ENCODE measurements at places on chromosomes 12 and 14. TPM values are rescaled to one million over a fixed set of nuclear protein-coding genes. Genes with fewer than 3 reads are reported as not detected.

Gene APAF1
- total RNA-seq, result 4.1 TPM

Gene CLEC1B
- total RNA-seq, result not detected

Gene RIPK3
- total RNA-seq, result 10.5 TPM

Gene SAMD15
- 0.88 TPM for total RNA-seq

Gene ASPG
- total RNA-seq, result 59.2 TPM

GRCh38 chr12:121917950-121918678, at the start of gene CFAP251:
Gene CFAP251 (plus strand): TSS chr12:121918592. CDS start chr12:121921306, 2,714 bp downstream.
- ATAC-seq, result peak; percentile 79

- ATAC-seq, result no peak
These were observed 62.9 kb upstream of the EEA1 start for GRCh38 chr12:92992041-92992440.

DNA sequence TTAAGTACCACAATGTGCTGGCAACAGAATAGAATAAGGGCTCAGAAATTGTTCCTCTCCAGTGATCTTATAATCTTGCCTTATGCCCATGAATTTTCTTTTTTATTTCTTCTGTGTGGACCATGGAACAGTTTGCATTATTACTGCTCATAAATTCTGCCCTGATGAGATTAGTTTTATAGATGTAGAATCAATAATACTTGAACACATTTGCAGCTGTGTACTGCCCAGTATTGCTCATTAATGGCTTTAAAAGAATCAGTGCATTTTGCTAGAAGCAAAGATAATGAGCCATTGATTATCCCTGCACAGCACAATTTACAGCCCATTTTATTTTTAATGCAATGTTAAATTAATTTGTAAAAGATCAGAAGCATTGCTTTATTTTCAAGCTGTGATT, 172.3 kb upstream of the STXBP6 start:
- no peak for ATAC-seq

GRCh38 chr12:113146999-113147398, 2.5 kb upstream of the CFAP73 start:
- no peak for ATAC-seq

GRCh38 chr12:45290216-45290605, 74.3 kb downstream of the ANO6 start:
- peak; percentile 57 for ATAC-seq

- ATAC-seq, result no peak
These were observed 26.3 kb downstream of the BATF start for GRCh38 chr14:75548544-75548943.

GRCh38 chr14:72479461-72479931, 414.4 kb downstream of the DPF3 start:
- ATAC-seq, result peak; percentile 12

GRCh38 chr12:119175081-119175480, 3.6 kb upstream of the HSPB8 start:
- ATAC-seq, result no peak

All from esophagus mucosa (tissue), 1 donor.